Stimulated activated CD8-positive, alpha-beta memory T cell treated with anti-CD3 and anti-CD28 coated beads, Interleukin-4, amount 100 ng/mL, for 4 hours (primary cell): ENCODE measurements at places on chromosomes 7 and 10.

DNA sequence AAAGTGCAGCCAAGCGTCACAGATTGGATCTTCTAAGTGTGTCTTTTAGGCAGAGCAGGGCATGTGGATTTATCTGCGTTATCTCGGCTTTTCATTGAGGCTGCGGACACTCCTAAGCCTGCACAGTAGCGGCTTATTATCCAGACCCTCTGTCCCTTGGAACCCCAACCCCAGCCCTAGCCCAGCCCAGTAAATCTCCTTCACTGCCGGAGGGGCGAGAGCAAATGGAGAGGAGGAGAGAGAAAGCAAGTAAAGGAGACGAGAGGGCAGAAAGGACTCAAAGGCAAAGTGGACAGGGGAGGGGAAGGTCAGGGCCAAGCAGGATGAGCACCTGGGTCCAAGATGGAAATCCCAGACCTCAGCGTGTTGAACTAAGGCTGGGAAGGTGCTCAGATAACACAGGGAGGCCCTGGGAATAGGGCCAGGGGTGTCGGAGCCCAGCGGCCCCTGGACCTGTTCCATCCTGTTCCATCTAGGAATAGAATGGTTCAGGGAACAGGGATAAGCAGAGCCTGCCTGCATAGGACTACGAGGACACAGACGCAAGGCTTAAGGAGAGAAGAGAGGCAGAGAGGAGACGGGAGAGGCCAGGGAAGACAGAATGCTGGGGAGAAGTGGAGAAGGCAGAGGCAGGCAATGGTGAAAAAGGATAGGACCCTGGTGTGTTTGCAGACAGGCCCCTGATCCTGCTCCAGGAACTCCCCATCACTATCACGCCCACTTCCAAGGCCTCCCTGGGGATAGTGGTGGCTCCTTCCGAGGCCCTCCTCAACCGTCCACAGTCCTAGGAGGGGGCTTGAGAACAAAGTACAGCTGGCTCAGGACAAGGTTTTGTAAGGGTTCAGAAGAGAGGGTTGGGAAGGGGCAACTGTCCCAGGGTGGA is 99.6 kb downstream of the CHST15 start:
- DNase-seq = no peak

- DNase-seq = no peak
Measured at GRCh38 chr7:149748076-149748874, 25.1 kb downstream of the ZNF467 start.

GRCh38 chr10:113340282-113340681 is 212.6 kb upstream of the HABP2 start:
- no peak for DNase-seq

DNA sequence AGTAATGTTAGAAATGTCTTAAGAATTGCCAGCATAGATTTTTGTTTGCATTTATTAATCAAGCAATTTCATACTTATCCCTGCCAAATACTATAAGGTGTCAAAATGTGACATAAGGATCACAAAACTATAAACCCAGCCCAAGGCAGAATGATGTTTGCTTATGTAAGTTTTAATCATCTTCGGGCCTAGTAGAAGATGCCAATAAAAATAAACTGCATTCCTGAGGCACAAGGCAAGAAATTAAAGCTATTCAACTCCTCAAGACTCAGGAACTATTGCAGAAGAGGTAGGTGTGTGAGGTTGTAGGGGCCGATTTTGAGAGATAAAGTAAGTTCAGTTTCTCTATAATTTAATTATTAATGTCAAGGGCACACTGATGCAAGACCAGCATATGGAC is 189.4 kb upstream of the AHR start:
- no peak for DNase-seq

DNA sequence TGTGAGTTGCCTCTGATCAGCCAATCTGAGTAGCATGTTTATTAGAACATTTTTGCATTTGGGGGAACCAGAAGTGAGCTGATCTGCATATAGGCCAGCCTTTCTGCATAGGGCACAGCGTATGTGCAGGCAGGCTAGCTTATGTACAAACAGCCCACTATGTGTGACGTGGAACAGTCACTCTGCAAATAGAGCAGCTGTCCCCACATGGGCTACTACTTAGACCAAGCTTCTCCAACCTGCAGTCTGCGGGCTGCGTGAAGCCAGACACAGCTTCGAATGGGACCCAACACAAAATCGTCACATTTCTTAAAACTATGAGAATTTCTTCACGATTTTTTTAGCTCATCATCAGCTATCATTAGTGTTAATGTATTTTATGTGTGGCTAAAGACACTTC is 134.1 kb upstream of the FAM20C start:
- DNase-seq = no peak

GRCh38 chr7:127907110-127908040 is 123.9 kb downstream of the LRRC4 start:
- DNase-seq = no peak

DNA sequence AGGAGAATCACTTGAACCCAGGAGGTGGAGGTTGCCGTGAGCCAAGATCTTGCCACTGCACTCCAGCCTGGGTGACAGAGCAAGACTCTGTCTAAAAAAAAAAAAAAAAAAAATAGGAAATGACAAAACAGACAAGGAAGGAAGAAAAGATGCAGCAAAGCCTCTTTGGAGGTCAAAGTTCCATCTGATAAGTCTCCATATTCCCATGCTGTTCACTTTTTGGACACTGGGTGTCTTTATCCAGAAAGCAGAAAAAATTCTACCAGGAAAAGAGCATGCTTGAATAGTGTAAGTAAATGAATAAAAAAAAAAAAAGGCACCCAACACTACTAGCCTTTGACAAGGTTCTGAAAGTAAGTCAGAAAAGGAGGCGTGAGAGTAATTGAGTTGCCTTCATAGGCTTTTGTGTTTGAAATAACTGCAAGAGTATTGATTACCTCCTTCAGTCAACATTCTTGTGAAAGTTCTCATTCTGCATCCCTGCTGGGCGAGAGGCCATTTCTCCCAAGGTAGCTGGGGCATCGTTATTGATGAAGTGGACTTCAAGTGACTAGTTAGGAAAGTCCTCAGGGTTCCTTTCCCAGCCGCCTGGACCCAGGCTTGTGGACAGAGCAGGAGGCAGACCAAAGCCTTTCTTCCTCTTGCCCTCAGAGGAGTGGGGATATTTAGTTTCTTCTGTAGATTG is 133.3 kb upstream of the KIF5B start:
- DNase-seq = no peak

DNA sequence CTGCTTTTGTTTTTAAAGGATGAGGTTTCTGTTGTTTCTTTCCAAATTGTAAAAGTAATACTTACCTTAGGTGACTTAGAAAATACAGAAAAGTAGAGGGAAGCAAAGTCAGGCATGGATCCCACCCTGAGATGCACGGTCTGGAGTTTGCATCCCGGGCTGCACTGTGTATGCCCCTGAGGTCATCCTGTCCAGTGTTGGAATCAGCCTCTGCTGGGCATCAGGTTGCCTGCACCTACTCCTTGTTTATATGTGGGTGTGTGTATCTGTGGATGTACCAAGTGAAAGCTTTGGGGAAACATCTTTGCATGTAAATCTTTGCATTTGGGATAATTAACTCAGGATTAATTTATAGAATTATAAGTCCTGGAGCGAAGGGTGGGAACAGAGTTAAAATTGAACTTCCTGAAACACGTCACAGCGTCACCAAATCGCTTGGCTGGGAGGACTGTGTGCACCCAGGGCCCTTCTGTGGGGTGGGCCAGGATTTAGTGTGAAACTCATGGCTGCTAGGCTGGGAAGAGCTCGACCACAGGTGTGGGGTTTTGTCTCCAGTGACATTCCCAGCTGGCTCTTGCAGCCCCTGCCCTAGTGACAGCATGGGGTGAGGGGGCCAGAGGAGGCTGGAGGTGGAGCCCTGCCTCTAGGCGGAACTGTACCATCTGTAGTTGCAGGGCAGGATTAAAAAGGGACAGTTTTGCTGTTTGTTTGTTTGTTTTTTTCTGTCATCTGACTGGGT is 27.9 kb downstream of the GTF2IRD1 start:
- no peak for DNase-seq

- no peak for DNase-seq
Measured at GRCh38 chr7:151769188-151769821, 107.6 kb downstream of the PRKAG2 start.

GRCh38 chr10:132417257-132417910 is 20.4 kb downstream of the PWWP2B start:
- DNase-seq = no peak

DNA sequence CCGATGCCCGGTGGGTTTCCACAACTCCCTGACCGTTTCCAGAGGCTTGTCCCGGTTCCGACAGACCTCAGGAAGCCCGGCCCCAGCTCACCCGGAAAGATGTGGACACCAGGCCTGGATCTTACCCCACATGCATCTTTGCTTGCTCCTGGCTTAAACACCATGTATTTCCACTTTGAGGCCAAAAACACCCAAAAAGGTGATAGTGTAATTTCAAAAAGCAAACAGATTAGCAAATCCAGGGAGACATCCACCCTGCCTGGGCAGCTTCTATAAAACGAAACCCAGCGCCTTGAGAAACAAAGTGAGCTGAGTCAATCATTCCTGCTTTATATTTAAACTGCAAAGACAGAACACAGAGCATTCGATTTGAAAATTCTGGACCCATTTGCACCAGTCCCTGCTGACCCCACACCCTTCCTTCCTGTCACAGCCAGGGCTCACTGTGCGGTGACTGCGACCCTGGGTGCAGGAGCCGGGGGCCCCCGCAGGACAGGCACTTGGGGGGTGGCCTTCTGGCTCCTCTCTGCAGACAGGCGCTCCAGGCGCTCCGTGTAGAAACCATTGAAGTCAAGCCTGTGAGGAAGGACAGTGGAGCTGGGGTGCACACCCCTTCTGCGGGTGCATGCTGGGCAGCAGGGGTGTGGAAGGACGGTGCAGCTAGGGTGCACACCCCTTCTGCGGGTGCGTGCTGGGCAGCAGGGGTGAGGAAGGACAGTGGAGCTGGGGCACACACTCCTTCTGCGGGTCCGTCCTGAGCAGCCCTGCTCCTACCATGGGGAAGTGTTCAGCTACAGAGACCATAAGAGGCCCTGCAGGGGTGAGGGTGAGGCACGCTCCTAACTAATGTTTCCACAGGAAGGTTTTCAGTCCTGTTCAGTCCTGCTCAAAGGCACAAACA is 2.9 kb upstream of the ADAM8 start:
- no peak for DNase-seq

DNA sequence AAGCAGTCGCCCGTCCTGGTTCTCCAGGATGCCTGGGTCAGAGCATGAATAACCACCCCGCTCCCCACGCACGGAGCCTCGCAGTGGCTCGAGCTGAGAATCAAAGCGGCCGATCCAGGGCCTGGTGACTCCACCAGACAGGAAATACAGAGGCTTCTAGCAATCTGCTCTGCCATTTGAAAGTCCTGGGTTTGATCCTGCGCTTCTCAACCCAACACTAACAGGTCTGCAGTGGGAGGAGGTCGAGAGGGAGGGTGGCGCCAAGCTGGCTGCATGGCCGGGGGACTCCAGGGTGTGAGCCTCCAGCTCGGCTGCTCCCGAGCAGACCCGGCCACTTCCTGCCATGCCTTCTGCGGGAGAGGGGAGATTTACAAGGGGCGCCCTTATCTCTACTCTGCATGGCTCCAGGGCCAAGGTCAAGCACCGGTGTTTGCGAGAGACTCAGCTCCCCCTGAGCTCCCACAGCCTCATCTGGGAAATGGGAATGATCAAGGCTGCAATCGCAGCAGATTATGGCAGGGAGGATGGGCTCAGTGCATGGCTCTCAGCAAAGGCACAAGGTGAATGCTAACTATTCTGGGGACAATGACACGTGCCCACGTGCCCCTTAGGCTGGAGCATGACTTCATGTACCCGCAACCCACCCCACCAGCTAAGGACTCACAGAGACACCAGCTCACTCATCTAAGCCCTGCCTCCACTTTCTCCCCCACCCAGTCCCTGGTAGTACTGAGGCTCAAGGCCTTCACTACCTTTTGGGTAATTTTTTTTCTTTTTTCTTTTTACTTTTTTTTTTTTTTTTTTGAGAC is 73.9 kb upstream of the TNRC18 start:
- no peak for DNase-seq

GRCh38 chr10:121268863-121269432 is 329.3 kb downstream of the FGFR2 start:
- DNase-seq = no peak

- DNase-seq = no peak
Measured at GRCh38 chr10:100155936-100156335, 29.9 kb downstream of the ERLIN1 start.

DNA sequence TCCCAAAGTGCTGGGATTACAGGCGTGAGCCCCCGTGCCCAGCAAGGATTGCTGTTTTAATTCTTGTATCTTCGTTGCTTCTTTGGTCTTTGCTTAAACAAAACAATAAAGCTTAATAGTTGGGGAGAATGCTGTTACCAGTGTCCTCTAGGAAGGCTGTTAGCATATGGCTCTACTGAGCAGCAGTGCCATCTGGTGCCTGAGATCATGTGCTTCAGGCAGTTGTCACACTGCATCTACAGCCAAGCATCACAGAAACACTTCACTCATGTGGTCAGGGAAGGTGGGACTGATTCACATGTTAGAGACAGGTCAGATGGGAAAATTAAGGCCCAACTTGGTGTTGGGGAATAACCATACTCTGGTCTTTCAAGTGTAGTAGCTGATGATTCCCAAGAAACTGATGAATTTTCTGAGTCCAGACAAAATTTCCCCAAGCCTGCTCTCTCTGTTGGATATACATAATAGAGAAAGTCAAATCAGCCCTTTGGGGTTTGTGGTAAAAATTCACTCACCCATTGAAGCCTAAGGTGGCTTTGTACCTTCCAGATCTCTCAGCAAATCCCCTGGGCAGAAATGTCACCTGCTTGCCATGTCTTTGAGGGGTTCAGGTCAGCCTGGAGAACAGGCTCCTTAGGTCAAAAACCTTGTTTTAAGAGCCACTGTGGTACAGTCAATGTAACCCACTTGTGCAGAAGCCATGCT is 28.4 kb downstream of the UBE2D4 start:
- DNase-seq = no peak

GRCh38 chr10:106493226-106493625 is 671.3 kb downstream of the SORCS1 start:
- no peak for DNase-seq

GRCh38 chr7:18046601-18047000 is 19.0 kb upstream of the PRPS1L1 start:
- DNase-seq = no peak

- no peak for DNase-seq
Measured at GRCh38 chr7:8259586-8260222, 2.3 kb downstream of the ICA1 start.
